ENCODE measurements at places on chromosomes 13 and 19.

DNA sequence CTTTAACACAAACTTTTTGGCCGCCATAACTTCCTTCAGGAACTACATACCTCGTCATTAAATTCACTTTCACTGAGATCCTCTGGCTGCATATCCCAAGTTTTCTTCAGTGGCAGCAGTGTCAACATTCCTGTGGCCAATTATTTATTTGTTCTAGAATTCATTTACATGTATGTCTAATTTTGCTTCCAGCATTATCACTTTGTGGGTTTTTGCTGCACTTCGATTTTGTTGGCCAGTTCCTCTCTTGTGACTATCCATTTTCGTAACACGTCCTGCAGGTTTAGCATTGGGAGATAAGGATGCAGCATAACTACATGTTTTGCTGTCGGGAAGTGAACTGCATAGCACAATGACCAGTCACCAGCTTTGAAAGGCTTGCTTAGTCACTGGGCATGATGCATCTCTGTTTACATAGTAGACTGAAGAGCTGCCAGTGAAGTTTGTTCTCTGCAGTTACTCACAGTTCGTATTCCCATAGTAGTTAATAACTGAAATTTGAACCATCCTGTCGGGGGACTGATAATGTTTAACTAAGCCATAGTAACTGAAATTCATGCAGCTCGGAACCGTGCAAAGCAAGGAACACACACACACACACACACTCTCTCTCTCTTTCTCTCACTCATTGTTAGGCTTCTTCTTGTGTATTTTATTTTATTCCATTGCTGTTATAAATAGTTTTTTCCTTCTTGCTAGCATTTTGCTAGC lies 28.3 kb downstream of the ZNF507 start:
- DNase-seq = no peak

DNA sequence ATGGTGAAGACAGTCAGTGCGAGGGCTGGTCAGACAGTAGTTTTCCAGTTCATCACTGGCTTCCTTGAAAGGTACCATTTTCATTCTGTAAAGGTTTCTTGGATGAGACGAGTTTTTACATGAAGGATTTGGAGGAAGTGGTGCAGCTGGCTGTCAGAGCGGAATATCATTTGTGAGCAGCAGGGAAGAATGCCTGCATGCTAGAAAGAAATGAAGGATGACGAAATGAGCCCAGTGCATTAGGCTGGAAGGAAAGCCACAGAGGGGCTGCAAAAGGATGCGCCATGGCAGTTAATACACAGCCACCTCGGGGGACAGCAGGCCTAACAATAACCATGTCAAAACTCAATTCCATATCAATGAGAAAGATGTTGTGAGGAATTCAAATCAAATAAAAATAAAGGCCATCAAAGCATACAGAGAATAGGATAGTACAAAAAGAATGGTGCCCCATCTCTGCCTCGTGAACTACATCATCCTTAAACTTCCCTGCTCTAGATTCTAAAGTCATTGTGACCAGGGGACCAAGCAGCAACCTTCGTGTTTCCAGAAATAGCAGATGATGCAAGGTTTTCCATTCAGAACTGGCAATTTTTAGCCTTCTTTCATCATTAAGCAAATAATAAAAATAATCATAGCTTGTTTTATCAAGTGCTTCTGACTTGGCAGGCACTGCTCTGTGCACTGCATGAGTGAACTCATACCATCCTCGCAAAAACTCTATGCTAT lies 504.2 kb downstream of the RFC3 start:
- DNase-seq = no peak

- no peak for DNase-seq
Observed at GRCh38 chr13:99290894-99291293, 16.3 kb downstream of the GPR183 start.

DNA sequence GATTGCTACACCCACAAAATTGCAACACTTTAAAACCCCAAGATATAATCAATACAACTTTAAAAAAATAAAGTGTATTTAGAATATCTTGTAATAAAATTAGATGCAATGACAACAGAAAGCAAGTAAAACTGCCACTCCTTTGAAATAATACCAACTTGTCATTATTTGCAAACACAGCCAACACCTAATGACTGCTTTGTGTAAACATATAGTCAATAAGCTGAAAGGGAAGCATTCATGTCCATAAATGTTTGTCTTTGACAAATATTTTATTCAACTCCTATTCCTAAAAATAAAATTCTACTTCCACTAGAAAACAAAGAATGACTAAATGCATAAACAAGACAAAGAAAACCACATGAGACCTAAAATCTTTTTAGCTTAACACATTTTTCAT lies 6.6 kb downstream of the SMAD9 start:
- DNase-seq = no peak

GRCh38 chr13:59527500-59527899 lies 636.2 kb downstream of the DIAPH3 start:
- no peak for DNase-seq

Measured in GM06990 (cell line).